ENCODE measurements at places on chromosomes 12 and 14.

GRCh38 chr14:101025131-101025530 lies 121.6 kb upstream of the RTL1 start:
- no peak for ATAC-seq

GRCh38 chr12:112518365-112518735 lies 99.6 kb downstream of the PTPN11 start:
- no peak for ATAC-seq

- ATAC-seq = no peak
These were observed 13.7 kb upstream of the FBXL14 start for GRCh38 chr12:1607940-1608712.

DNA sequence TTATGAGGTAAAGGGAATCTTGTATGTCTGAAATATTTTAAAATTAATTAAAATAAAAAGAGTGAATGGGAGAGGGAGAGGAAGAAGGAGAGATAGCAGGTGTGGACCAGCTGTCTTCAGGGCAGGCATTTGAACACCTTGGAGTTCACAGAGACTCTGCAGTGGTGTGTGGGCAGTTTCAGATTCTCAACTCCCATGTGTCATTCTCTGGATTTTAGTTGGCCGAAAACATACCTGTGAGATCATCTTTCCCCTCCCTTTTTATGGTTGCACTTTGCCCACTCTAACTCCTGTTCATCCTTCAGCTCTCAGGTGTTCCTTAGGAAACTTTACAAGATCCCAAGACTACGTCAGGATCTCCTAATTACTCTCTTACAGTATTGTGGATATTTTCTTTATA lies 108.1 kb downstream of the ERC1 start:
- ATAC-seq = peak; percentile 89

DNA sequence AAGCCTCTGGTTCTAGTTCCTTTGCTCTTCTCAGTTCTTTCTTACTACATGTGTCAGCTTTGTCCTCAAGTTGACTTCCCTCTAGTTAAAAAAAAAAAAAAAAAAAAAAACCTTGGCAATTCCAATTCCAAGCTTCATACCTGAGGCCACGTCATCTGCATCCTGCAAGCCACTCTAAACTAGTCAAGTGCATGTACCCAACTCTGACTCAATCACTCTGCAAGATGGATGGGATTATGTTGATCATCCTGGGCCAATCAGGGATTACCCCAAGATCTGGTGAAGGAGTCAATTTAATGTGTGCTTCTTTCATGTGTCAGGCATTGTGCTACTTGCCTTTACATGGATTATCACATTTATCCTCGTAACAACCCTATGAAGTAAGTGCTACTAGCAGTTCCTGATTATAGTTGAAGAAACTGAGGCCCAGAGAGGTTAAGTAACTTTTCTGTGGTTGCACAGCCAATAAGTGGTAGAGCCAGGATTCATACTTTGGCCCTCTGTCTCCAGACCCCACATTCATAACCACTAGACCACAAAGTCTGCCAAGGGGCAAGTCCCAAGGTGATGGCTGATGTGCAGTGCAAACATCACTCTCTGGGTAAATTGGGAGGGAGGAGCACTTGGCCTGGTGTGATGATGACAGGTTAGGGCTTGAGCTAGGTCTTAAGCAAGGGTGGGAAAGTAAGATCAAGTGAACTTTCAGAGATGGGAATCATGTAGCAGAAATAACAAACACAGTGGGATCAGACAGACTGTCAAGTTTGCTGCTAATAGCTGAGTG lies 17.3 kb upstream of the CCND2 start:
- no peak for ATAC-seq

DNA sequence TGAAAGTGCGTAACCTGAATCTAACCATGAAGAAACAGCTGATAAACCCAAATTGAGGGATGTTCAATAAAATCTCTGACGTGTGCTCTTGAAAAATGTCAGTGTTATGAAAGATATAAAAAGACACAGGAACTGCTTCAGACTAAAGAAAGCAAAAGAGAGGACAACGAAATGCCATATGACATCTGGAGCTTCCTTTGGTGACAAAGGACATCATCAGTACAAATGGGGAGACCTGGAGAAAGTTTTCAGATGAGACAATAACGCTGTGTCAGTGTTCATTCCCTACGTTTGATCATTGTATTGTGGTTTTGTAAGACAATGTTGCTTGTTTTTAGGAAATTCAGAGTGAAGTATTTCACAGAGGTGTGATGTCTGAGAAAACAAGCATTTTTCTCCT lies 125.9 kb upstream of the MAP1LC3B2 start:
- ATAC-seq = no peak

GRCh38 chr14:24875991-24876878 lies 173.7 kb downstream of the STXBP6 start:
- no peak for ATAC-seq

GRCh38 chr12:2288875-2289274 lies 236.1 kb downstream of the CACNA1C start:
- ATAC-seq = no peak

- peak; percentile 28 for ATAC-seq
These were observed 171.2 kb downstream of the FOXN3 start for GRCh38 chr14:89245802-89246201.

DNA sequence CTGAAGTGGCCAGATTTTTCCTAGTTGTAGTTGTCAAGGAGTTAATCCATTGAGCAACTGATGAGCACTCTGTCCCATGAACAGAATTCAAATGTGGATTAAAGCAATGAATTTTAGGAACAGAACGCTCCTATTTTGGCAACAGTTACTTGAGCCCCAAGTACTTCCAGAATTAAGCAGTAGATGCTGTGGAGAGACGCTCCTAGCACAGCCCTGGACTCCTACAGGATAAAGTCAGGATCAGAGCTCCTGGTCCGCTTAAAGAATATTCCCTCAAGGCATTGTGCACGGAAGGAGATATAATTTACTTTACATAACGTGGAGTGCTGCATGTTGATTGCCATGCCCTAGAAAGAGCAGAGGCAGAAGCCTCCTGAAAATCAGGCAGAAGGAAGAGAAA lies 53.4 kb downstream of the FLRT2 start:
- no peak for ATAC-seq

- ATAC-seq = no peak
These were observed 76.9 kb upstream of the SRSF5 start for GRCh38 chr14:69690042-69690441.

GRCh38 chr14:58354808-58355207 lies 40.9 kb upstream of the TOMM20L start:
- ATAC-seq = no peak

DNA sequence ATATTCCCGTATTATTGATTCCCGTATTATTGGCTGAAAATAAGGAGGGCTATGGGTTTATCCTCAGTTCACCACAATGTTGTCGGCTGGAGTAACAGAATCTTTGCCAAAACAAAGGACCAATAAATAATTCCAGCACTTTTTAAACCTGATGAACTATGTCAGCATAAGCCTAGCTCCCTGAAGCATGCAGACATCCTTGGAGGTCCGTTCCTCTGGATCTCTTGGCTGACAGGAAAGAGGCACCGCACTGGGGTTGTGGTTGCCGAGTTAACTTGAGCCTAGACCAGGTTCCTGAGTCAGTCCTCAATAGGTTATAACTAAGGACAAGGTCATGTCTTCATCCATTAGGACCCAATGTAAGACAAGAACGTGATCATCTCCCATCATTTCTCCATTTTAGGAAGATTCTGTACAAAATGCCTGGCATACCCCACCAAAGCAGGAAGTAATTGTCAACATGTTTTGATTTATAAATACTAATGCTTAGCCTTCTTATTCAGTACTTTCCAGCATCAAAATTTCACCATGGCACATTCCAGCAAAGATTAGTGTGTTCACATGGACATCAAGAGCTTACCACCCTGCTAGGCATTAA lies 36.6 kb downstream of the NID2 start:
- ATAC-seq = no peak

- peak; percentile 11 for ATAC-seq
These were observed 6.0 kb upstream of the SHMT2 start for GRCh38 chr12:57223191-57224165.

DNA sequence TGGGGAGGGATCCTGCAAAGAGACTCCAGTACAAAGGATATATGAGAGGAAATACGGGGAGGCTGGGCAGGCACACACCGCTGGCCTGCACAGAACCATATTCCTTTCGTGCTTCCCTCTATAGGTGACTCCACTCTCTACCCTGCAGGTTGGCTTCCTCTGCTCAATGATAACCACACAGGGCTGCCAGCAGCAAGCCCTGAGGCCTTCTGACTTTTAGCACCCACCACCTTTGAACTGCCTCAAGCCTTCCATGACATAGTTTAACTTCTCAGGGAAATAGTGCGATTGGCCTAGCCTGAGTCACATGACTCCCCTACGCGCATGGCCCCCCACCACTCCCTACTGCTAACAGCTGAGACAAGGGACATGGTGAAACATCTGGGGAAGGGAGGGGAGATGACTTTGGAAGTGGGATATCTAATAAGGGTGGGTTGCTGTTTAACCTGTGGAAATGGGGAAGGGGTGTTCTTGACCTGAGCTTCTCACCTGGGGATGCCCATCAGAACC lies 3.0 kb upstream of the FOXN3 start:
- no peak for ATAC-seq

DNA sequence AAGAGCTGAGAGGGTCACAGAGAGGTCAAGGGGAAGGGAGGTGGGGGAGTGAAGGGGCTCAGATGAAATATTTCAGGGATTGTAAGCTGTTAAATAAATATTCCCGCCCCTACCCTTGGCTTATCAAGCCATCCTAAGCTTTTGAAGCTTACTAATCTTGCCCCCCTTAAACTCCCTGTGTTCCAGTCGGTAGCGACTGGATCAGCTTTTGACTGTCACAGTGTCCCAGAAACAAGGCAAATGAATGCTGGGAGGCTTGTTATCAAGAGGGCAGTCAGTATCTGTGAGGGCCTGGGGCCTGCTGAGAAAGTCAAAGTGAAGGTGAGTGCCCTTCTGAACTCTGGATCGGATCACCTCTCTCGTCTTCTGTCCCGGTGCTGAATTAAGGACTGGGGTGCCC lies 128.1 kb downstream of the DACT1 start:
- ATAC-seq = no peak

DNA sequence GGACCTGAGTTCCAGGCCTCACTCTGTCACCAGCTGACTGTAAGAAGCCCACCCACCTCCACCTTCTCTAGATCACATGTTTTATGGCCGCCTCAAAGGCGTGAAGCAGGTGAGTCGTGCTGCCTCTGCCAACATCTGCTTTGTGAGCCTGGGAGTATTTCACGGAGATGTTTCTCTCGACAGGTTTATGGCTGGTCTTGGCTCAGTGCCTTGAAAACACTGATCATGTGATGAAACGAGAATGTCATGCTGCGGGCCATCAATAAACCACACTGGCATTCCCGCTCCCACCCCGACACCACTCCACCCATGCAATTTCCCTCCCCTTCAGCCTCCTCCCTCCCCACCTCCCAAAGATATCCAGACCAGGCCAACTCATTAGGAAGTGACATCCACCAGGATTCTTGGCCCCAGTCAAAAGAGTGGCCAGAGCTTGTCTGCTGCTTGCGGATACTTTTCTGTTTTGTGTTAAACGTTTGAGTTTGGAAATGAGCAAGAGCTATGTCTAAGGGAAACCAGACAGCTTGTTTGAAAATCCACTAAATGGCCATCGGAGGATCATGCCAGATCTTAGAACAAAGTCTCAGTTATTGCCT lies 53.8 kb upstream of the NTF3 start:
- ATAC-seq = no peak

- ATAC-seq = no peak
These were observed 152.5 kb downstream of the PTPRO start for GRCh38 chr12:15474766-15475165.

GRCh38 chr12:54588110-54588889 lies at the start of gene PPP1R1A:
Gene PPP1R1A, minus strand, starts transcription at chr12:54588659. Its CDS starts 171 bp downstream, at chr12:54588488.
- ATAC-seq = peak; percentile 46

DNA sequence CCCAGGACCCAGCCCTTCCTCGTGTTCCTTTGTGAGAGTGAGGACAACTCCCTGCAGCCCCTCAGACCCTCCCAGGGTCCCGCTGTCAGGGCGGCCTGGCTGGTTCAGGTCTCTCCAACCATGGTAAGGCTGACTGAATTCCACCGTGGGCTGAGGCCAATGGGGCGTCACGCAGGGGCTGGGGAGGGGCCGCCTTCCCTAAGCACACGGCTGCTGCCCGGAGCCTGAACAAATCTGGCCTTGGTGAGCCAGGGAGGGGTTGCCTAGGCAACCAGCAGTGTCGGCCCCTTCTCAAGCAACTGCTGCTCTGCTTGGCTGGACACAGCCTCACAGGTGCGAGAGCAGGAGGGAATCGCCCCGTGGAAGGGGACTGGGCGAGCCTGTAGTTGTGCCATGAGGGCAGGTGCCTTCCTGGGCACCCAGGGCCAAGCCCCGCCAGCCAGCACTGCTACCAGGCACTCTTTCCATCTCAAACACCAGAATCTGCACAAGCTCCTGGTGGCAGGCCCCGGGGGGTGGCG lies 37.0 kb upstream of the GALNT9 start:
- no peak for ATAC-seq

GRCh38 chr12:28611115-28611435 lies 420.8 kb downstream of the CCDC91 start:
- ATAC-seq = no peak

- ATAC-seq = no peak
These were observed 1.7 kb upstream of the SCNN1A start for GRCh38 chr12:6376870-6377666.

GRCh38 chr12:105400227-105400626 lies 69.7 kb downstream of the C12orf75 start:
- no peak for ATAC-seq

DNA sequence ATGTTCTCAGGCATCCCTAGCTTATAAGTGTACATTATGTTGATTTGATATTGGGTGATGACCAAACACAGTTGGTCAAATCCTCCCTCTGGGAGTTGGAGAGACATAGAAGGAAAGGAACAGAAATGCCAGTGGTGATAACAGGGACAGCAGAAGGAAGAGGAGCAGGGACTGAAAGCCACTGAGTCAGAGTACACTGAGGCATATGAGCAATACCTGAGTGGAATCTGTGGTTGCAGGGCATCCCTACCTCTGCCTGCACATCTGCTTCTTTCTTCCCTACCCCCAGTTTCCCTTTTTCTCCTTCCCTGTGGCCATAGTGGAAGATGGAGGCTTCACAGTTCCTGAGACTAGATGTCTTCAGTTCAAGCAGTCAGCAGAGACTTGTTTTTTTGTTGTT lies 44.9 kb downstream of the BICD1 start:
- no peak for ATAC-seq

DNA sequence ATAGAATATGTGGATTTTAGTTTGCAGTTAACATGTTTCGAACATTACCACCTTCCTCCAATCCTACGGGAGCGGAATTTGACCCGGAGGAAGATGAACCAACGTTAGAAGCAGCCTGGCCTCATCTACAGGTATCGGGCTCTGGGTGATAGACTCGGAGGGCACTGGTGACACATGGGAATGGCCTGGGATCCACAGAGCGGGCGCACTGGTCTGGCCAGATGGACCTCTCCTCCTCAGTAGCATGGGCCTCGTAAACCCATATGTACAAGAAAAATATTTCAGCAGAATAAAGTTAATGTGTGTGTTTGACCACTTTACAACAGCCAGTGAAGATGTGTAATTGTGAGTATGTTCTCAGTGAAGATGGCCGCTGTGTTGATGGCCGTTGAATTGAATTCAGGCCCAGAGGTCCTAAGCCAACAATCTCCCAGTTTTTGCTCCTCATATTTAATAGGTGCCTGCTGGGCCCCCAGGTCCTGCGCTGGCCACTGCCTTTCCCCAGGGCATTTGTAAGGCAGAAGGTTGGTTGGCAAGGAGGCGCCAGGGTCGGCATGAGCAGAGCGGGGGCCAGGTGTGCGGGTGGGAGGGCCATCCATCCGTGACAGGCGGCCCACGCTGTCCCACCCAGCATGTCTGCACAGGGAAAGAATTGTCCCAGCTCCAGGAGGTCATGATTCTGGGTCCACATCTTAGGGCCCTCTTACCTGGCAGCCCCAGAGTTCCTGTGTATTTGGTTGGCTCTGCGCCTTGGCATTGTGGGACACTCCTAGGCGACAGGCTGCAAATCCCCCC lies 82.0 kb upstream of the DYNC1H1 start:
- ATAC-seq = no peak
